Transverse colon (tissue), 4 donors: ENCODE measurements at places on chromosomes 1 and 21. TPM values are rescaled to one million over a fixed set of nuclear protein-coding genes. Genes with fewer than 3 reads are reported as not detected.

Gene PEX11B
- 8.8 TPM for total RNA-seq

Gene MXRA8
- total RNA-seq = 145 TPM

Gene PROK1
- total RNA-seq = not detected

Gene HSD11B1
- not detected for total RNA-seq

Gene ANKRD34A
- 0.41 TPM for total RNA-seq

Gene GJA4
- total RNA-seq = 5.2 TPM

Gene TSTD1
- 183 TPM for total RNA-seq

Gene LCE2A
- not detected for total RNA-seq

- peak; percentile 52 for DNase-seq
These were observed 104.5 kb upstream of the FMN2 start for GRCh38 chr1:239987103-239987745.

DNA sequence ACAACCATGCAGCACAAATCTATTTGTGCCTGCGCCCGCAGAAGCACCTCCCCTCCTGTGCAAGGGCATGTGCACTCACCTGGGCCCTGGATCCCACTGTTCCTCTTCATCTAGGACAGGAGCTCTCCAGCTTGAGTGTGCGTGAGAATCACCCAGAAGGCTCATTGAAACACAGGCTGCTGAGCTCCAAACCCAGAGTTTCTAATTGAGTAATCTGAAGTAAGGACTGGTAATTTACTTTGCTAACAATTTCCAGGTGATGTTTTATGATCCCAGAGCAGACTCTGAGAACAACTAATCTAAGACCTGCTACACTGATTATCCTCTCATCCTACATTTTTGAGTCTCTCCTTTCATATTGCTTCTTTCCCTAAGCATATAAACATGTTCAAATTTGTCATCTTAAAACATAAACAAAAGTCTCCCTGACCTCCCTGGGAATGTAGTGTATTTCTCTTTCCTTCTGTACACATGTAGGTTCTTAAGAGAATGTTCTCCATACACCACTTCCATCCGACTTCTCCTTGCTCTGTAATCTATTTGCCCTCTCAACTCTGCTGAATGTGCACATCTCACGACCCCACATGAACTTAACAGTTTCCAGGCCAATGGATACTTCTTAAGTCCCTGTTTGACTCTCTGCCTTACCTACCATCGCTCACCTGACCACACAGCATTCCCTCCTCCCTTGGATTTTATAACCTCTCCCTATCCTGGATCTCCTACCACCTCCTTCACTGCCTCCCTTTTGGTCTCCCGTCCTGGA is 522.5 kb downstream of the SMYD3 start:
- no peak for DNase-seq

- no peak for DNase-seq
These were observed 1.4 kb upstream of the RHBG start for GRCh38 chr1:156367383-156368156.

DNA sequence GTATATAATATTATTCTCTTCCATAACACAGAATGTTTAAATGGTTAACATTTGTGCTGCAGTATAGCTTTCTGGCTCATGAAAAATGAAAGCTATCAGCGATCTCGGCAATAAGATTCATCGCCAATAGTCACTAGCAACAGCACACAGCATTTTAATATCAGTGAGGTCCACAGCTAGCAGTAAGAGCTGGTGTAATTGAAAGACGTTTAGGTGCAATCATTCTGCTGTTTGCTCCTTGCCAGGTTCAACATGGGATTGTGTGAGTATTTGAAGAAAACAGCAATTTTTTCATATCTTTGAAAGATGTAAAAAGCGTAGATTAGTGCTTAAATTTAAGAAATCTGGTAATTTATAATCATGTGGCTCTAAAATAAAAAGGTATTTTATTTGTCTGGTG is 20.1 kb downstream of the PRKACB start:
- no peak for DNase-seq

GRCh38 chr1:167270349-167271092 is 49.8 kb downstream of the POU2F1 start:
- no peak for DNase-seq

GRCh38 chr1:5910666-5911065 is 81.6 kb downstream of the NPHP4 start:
- no peak for DNase-seq

GRCh38 chr1:14437417-14437918 is 161.0 kb upstream of the KAZN start:
- DNase-seq = no peak

DNA sequence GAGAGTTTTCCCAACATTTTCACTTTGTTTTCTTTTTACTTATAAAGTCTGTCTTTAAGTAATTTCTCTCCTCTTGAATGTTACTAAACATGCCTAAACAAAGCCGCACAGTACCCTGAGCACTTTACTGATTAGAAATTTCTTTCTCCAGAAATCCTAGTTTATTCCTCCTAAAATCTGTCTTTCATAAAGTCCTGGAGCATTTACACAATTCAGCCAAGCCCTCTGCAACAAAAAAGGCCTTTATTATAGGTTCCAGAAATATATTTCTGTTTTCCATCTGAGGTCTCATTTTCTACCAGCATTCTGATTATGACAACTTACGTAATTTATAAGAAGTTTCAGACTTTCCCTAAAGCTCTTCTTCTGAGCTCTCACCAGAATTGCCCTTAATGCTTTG is 549.5 kb upstream of the OLFM3 start:
- no peak for DNase-seq

DNA sequence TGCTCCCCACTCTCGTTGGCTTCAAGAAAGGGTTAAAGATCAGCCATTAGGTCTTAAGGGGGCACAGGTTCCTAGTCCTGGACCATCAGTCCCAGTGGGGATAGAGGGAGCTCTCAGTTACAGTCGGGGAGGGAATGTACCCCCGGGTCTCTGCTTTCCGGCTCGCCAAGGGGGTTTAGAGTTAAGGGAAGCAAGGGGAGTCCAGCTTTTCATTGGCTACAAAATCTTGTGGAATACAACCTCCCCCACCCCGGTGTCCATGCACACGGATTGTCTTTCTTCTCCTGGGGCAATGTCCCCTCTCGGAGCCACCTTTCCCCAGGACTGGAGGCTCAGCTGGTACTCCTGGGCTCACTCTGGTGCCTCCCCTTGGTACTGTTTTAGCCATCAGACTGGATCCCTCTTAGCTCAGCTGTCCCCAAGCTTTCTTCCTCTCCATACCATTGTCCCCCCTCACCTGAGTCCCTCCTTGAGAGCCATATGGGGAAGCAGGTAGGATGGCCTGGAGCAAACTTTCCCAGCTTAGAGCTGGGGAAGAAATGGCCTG is at the start of gene A3GALT2:
A3GALT2 (minus strand) TSS at position 480 of the 547 bp plus-strand sequence; CDS start at position 480, 0 bp downstream.
- no peak for DNase-seq

DNA sequence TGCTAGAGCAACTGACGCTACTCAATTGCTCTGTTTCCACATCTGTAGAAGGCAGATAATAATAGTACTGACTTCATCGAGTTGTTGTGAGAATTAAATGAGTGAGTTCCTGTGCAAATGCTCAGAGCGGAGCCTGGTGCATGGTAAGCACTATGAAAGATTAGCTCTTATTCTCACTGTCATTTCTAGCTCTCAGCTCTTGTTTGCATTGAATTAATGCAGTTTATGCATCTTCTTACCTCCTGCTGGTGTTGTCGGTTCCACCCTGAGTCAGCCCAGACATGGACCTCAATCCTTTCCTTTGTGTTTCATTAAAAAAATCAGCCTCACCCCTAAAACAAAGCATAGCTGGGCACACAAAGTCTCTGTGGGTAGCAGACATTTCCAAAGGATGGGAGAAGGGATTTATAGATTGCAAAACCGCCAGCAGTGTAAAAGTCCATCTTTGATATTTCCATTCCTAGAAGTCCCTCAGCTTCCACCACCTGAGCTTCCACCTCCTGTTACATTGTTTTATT is 254.4 kb upstream of the CSF3R start:
- DNase-seq = no peak

DNA sequence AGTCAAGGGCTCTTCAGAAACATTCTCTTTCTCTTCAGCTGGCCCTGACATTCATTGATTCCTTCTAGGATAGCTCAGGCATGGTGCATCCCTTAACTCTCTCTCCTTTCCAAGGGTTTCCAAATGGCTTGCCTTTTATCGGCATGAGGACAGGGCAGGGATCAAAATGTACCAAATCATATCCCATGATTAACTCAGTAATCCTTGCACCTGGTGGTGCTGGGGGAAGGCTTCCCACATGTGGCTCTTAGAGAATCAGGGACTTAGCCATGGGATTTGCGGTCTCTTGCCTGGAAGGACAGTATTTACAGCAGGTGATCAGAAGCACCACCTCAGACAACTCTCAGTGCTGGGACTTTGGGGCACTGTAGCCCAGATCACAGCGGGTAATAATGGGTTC is 46.2 kb upstream of the EDEM3 start:
- no peak for DNase-seq

- no peak for DNase-seq
These were observed 2.4 kb upstream of the SLC19A1 start for GRCh38 chr21:45544449-45545235.

- DNase-seq = no peak
These were observed 103.2 kb upstream of the KIF26B start for GRCh38 chr1:245051349-245052221.

GRCh38 chr1:84689514-84690396 is 506 bp downstream of the SSX2IP start:
- peak; percentile 56 for DNase-seq

DNA sequence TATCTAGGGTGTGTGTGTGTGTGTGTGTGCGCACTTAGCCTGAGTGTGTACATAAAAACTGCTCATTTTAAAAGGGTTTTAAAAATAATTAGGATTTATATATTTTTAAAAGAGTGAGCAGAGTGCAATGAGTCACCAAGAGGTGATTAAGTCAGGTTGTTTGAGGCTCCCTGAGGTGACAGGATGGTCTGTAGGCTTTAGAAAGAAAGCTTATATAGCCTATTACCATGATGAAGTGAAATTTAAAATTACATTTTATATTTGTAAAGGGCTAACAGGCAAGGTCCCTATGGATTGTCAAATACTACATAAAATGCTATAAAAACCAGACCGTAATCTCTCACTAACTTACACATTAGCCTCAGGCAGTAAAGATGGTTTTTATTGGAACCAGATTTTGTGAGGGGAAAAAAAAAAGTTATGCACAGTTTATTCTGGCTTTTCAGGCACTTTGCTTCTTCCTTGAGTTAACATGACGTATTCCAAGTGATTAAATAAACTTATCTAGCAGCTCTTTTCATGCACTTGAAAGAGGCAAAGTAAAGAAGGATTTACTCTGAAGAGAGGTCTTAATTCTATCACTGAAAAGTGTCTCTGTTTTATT is 711.7 kb upstream of the PTBP2 start:
- no peak for DNase-seq

GRCh38 chr1:217432339-217432738 is 198.6 kb downstream of the GPATCH2 start:
- no peak for DNase-seq

DNA sequence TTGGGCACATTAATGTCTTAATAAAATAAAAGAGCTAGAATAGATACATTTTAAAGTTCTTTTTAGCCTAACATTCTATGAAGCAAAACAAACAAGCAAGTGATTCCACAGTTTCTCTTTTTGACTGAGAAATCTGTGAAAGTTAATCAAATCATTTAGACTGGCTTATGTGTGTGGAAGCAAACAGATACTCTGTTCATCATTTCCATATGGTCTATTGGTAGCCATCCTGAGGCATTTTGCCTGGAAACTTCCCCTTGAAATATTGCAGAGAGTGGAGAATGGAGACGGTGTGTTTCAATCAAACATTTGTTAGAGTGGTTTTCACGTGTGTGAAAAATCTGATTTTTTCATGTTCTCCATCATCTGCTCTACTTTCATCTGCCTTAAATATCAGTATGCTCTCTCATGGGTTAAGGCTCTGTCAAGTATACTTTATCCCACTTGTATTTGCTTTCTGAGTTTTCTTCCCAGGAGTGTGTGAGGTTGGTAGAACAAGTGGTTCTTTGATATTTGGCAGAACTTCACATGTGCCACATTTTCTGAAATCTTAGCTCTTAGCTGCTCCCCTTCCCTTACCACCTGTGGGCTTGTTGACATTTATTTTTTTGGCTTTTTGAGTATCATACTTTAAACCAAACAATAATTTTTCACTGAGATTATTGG is 139.1 kb upstream of the PTGFR start:
- DNase-seq = no peak

DNA sequence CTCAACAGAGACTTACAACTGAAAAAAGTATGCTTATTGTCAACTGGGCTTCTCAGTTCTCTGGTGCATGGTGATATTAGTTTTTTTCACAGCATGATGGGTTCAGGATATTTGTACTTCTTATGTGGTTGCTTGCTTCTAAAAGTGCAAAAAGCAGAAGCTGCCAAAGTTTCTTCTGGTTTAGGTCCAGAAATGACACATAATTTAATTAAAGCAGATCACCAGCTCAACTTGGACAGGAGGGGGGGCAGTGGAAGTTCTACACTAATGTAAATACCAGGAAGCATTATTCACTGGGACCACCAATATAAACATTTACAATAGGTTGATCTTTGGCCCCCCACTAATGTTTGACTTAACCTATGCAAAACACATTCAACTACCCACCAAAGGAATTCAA is 354.8 kb upstream of the BRINP3 start:
- DNase-seq = no peak

DNA sequence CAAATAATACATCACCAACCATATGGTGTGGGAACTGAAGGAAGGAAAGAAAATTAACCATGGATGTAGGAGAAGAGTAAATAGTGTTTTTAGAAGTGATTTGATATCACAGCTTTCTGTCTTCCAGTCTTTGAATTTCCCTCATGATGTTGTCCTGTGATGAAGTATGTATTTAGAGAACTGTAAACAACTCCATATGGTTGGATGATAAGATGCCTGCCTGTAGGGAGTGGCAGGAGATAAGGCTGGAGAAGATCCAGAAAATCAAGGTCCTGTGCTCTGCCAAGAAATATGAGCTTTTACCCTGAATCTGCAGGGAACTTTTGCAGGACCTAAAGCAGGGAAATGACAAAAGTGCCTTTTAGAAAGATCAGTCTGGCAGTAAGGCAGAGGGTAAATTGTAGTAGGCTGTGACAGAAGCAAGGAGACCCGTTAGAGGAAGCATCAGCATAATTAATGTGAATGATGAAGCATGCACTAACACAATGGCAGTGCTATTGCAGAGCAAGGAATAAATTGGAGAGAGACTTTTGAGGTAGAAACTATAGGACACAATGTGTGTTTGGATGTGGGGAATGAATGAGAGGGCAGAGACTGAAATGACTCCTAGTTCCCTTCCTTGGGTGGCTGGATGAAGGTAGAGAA is 21.9 kb downstream of the CEPT1 start:
- DNase-seq = no peak

GRCh38 chr1:42429603-42430002 is 26.2 kb downstream of the ZMYND12 start:
- DNase-seq = no peak

DNA sequence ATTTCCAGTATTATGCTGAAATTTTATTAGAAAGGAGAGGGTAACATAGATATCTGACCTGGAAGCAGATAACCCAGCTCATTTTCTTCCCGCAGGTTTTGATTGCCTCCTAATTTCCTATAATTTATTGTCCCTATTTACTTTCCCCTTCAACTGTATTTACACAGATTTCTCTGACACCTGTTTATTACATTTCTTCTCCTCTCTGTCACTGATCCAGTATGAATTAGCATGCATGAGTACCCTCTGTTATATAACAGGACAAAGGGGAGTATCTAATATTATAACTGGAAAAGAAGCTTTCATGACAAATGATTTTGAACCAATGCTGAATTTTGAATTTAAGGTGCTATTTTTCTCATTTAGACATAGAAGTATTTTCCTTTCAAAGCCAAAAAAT is 37.4 kb downstream of the DENND1B start:
- no peak for DNase-seq

- DNase-seq = no peak
These were observed 37.2 kb upstream of the NPL start for GRCh38 chr1:182752077-182752988.

- DNase-seq = no peak
These were observed 24.5 kb upstream of the TSPAN2 start for GRCh38 chr1:115113766-115114165.

GRCh38 chr1:189275796-189276195 is 1201.9 kb downstream of the BRINP3 start:
- no peak for DNase-seq
